ENCODE measurements at places on chromosomes 6 and 20. TPM values are rescaled to one million over a fixed set of nuclear protein-coding genes. Genes with fewer than 3 reads are reported as not detected.

Gene TGM3
- total RNA-seq = not detected

Gene FABP7
- total RNA-seq = not detected

Gene CLIC5
- total RNA-seq = under 0.01 TPM

Gene PRICKLE4
- 0.36 TPM for total RNA-seq

Gene SIRPB2
- total RNA-seq = not detected

Gene LIN28B
- not detected for total RNA-seq

Gene SUPT3H
- total RNA-seq = 13.0 TPM

Gene CGA
- total RNA-seq = not detected
